K562 (cell line): ENCODE measurements at places on chromosomes 13 and 19.

DNA sequence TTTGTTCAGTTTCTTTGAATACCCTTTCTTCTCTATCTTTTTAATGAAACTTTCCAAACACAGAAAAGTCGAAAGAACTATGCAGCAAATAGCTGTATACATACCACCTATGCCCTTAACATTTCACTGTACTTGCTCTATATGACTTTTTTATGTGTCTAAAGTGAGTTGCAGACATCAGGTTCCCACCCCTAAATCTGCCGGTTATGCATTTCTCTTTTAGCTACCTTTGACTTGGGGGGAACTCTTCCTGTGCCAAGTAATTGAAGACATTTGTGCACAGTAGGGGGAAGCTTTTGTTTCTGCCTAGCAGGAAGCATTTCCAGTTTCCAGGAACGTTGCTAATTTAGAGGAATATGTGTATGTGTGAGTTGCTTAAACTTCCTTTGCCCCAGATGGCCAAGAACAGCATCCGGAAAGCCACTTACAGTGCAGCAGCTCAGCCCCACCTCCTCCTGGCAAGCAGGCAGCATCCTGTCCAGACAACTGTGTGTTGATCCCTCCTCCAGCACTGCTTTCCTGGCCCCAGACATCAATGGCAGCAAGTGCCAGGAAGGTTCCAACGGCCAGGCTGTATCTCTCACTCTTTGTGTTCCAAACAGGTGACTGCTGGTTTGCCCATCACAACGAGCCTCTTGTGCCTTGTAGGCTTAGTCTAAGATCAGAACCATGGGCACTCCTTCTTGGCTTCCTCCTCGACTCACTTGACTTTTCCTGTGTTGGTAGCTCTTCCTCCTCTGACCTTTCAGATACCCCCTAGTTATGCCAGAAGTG is 14.7 kb upstream of the GRAMD1A start:
- no peak for DNase-seq

GRCh38 chr13:107743526-107743925 is 471.8 kb downstream of the LIG4 start:
- DNase-seq, result no peak

- no peak for DNase-seq
Measured at GRCh38 chr13:59532405-59532804, 631.3 kb downstream of the DIAPH3 start.

DNA sequence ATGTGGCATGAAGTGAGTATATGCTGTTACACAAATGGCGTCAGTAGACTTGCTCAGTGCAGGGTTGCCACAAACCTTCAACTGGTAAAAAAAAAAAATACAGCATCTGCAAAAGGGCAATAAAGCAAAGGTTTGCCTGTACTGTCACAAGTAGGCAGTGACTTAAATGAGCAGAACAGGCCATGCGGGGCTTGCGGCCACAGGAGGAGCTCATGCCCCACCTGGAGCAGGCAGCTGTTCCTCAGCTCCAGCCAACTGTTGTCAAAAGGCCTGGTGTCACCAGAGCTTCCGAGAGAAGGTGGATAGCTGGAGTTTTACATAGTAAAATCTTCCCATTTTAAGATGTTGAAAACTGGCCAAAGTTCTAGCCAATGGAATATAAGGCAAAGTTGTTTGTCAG is 7.7 kb downstream of the ATP7B start:
- DNase-seq, result no peak

DNA sequence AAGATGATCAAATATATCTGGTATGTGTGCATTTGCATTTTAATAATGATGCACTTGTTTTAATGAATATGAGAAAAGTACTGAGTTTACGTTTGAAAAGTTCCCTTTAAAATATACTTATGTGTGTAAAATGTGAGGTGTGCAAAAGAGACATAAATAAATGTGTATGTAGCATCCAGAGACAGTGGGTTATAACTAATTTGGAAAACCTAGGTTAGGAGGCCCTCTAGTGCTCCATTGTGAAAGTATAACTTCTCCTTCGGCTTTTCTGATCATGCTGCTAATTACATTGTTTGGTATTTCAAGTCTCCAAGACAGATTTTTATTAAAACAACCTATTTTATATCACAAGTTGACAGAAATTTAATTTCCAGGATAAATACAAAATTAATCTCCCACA is 30.1 kb downstream of the SCEL start:
- peak; percentile 5 for DNase-seq

DNA sequence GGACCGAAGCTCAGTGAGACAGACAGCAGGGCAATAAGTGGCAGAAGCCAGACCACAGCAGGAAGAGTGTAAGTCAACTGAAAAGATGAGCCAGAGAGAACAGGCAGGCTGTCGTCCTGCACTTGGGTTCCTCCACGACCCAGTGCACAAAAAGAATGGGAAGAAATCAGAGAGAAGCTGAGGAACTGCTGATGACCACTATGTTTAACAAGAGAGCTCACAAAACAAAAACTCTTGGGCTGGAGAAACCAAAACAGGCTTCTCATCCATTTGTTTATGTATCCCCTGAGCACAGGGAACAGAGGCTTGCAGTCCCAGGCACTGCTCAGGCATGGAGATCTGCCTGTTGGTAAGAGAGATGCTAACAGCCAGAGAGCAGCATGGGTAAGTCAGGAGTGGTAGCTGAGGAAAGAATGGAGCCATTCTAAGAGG is 14.0 kb downstream of the AKAP8L start:
- DNase-seq, result no peak

DNA sequence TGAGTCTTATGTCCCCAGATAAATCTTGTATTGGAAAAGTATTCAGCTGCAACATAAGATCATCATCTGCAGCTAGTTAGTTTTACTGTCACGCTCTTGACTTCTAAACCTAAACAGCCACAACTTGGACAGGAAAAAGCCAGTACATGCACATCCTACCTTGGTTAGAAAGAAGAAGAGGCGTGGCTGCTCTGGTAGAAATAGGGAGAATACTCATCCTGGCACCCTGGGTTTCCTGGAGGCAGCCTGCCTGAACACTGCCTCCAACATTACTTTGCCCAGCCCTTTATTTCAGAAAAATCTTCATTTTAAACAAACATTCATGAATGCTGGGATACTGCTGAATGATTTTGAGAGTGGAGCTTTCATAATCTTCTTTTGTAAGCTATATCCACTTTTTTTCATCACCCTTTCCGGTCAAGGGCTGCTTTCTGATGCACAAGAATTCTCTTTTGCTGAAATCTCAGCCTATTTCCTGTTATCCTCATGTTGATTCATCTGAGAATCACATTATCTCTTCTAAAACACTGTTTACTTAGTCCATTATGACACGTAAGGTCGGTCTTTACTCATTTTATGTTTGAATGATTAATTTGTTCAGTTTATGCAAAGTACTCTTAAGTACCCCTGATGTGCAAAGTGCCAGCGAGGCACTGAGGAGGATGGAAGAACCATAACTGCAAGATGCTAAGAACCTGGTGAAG is 55.2 kb downstream of the STARD13 start:
- no peak for DNase-seq
